HL-60 (cell line): ENCODE measurements at places on chromosomes 3 and 15.

DNA sequence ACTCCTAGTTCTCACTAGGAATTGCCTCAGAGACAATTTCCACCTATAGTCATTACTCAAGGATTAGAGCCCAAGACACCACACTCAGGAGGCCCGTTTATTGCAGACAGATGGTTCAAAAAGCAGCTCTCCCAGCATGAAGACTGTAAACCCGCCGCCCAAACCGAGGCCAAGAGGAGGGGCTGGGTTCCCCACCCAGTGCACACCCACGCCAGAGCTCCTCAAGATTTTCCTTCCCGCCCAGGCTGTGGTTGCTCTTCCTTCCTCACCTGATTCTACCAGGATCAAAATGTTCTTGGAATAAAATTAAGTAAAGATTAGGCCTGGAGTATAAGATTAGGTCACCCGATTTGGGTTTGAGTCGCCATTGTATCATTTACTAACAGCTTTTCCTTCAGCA, 364.4 kb downstream of the MECOM start:
- no peak for DNase-seq

- DNase-seq = no peak
Observed at GRCh38 chr15:25829073-25829472, 34.1 kb downstream of the ATP10A start.

GRCh38 chr3:67578416-67578815, 76.0 kb downstream of the SUCLG2 start:
- DNase-seq = no peak

GRCh38 chr3:177294221-177294620, 96.9 kb upstream of the TBL1XR1 start:
- DNase-seq = no peak

DNA sequence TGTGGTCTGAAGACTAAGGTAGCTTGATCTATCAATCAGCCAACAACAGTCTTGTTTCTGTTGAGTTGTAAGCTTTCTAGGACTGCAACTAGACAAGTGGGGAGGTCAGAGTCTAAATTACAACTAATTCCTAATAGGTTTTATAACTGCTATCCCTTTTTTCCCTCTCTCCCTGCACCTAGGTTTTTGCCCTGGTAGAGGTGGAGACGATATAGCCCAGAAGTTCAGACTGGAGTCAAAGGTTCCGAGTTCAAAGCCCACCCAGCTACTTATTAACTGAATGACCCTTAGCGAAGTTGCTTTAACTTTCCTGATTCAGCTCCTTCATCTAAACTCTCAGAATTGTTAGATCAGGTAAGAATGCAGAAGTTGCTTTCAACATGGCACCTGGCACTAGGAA, 100.6 kb downstream of the IGF2BP2 start:
- DNase-seq = no peak
